Cortex of kidney (tissue), 1 donor: ENCODE measurements at places on chromosomes 3 and 15.

- no peak for DNase-seq
Measured at GRCh38 chr3:23916152-23916885, 471 bp downstream of the NKIRAS1 start.

DNA sequence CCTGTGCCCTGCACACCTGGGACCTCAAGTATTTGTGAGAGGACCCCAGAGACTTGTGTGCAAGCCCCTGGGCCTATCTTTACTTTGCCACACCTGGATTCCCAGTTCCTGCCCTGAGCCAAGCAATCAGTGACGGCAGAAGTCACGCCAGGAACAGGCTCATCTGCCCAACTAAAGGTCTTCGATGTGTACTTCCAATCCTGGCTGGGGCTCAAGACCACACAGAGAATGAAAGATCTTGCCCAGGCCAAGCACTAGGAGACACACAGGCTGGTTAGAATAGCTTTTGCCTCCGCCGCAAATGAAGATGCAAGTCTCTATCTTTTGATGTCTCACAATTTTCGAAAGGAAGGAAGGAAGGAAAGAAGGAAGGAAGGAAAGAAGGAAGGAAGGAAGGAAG, 228.8 kb downstream of the OCA2 start:
- no peak for DNase-seq

GRCh38 chr3:13558651-13559050, 9.7 kb downstream of the FBLN2 start:
- no peak for DNase-seq

- DNase-seq: no peak
Measured at GRCh38 chr3:194879991-194880939, 194.6 kb downstream of the FAM43A start.

DNA sequence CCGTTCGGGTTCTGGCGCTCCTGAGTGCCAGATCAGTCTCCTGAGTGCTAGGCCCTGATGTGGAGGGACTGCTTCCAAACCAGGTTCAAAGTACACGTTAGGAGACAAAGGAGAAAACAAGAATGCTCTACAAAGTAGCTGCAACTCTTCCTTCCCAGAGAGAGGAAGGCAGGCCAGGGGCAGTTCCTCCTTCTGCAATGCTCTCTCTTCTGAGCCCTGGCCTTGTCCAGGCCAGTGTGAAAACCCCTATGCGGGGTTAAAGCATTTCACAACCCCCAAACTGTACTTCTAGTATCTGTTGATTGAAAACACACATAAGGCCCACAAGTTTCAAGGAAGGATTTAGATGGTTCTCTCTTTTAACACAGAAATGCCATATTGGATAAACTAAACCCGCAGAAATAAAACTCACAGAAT, 9.7 kb upstream of the CALML4 start:
- DNase-seq: no peak

GRCh38 chr3:49717959-49718857, 1.3 kb downstream of the AMIGO3 start:
- DNase-seq: no peak

DNA sequence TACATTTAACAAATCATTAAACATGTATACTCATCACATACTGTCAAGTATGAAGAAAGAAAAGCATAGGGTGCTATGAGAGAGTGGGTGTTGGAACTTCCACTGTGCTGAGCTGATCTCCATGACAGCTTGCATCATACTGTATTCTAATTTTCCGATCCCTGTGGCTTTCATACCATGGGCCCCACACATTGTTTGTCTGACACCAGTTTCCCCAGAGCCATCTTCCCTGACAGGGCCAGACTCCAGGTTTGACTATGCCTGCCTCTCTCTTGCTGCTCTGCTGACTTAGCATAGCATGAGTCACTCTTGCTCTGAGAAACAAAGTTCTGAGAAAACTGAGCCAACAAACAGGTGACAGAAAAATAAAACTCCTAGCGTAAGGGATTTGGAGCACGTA, 37.0 kb upstream of the CASR start:
- DNase-seq: no peak

DNA sequence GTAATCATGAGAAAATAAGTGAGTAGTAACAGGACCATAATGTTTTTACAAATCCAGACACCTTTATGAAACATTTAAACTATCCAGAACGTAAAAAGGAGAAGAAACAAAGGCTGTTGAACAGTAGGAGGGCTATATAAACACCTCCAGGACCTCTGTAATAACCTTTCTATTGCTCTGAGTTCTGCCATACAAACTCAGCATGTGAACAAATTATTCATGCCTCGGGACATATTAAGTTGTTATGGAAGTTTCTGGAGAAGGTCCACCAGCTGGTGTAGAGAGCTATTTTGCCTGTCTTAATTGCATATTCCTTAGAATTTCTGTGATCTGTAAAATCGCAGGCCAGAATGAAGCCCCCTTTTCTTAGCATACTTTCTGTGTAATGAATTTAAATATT, 256.3 kb downstream of the UBE2E2 start:
- no peak for DNase-seq

- DNase-seq: peak; percentile 83
Measured at GRCh38 chr15:78437762-78438618, at the start of gene IREB2. IREB2 (plus strand) TSS chr15:78438216; CDS start chr15:78438338, 122 bp downstream.

DNA sequence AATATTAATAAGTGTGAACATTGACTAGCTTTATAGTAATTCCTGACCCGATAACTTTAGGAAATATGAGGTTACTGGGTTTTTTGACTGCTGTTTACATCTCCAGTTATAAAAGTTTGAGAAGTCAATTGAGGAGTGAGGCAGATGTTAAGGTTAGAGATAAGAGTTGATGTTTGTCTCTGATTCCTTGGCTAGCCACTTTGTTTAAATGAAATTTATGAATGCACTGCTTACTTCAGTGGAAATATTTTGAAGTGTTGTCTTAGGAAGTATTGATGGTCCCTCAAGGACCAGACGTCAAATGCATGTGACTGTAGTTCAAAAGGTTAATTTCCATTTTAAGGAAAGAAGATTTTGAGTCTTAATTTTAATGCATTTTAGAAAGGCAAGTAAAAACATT, 41.7 kb downstream of the MAP2K5 start:
- no peak for DNase-seq

- DNase-seq: no peak
Measured at GRCh38 chr3:11596387-11596786, 47.3 kb downstream of the VGLL4 start.

DNA sequence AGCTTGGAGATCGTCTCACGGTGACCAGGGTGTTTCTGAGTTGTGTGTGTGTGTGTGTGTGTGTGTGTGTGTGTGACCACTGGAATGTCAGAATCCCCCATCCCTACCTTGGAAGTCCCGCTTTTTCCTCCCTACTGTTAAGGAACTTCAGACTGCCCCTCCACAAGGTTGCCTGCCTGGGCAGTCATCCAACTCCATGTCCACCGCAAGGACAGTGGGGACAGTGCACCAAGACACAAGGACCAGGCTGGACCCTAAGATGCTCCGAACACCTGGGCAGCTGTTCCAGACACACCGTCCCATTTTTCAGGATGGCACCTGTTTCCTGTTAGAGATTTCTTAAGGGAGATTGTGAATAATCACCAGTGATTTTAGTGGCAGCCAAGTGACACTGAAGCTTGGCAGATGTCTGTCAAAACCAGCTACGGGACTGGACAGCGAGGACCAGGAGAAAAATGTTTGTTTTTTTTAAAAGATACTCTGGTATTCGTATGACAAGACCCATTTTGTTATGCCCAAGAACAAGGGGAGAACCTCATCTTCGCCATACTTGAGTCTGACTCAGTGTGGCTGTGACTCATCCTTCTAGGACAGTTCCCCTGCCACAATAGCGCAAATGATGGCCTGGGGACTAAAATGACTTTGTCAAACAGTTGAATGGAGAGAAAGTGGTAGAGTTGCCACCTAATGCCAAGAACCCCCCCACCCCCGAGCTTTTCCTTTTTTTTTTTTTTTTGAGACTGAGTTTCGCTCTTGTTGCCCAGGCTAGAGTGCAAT, 15.5 kb downstream of the PAQR9 start:
- DNase-seq: no peak

- no peak for DNase-seq
Measured at GRCh38 chr3:142645236-142645793, 49.1 kb downstream of the PLS1 start.

DNA sequence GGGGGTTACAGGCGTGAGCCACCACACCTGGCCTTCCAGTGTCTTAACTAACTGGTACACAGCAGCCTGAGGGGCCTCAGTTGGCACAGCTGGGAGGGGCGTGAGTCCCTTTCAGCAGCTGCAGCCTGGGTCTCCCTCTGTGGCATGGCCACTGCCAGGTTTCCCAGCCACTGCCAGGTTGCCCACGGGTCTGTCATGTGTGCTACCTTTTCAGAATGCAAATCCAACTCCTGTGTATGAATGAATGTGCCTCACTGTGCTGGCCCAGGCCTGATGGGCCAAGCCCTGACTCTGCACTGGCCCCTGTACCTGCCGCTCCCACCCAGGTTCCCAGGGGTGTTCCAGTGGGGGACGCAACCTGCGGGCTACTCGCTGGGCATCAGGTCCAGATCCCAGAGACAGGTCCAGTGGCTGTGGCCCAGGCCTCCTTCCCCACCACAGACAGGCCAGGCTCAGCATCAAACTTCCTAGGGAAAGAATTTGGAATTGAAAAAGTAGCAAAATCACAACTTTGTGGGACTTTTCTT, 26.0 kb downstream of the WHAMM start:
- DNase-seq: no peak

DNA sequence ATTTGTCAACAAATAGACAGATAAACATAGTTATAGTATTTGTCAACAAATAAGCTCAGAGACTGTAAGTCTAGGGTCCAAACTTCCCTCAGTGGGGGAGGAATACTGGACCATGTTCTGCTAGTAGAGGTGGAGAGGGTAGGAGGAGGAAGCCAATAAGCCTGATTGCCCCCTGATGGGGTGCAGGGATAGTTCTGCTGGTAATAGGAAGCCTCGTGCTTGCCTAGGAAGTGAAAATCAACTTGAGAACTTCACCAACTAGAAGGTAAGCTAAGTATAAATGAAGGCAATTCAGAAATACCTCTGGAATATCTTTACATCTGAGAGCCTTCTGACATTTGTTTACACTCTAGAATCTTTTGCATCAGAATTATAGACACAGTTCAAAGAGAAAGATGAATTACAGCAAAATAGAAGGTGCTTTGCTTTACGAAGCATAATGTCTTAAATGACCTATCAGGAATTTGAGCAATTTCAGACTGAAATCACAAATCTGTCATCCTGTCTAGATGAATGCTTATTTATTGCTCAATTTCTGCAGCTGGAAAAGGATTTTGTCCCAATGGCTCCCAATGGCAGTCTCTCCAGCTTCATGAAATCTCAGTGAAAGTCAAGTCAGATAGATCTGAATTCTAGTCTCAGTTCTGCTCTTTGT, 225.6 kb upstream of the TBC1D5 start:
- DNase-seq: no peak

DNA sequence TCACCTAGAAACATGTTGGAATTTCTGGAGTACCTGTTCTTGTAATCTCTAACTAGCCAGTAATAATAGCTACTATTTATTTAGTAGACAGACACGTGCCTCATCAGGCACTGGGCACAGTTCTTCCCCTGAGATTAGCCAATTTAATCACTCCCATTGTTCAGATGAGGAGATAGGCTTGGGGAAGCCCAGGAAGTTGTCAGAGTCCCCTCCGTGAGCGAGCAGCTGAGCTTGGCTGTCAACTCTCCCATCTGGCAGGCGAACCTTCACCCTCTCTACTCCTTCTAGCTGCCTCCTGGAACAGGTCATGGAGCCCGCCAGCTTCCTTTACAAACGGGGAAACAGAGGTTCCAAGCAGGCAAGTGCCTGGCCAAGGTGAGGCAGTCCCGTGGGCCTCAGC, 31.1 kb upstream of the FGD5 start:
- no peak for DNase-seq

DNA sequence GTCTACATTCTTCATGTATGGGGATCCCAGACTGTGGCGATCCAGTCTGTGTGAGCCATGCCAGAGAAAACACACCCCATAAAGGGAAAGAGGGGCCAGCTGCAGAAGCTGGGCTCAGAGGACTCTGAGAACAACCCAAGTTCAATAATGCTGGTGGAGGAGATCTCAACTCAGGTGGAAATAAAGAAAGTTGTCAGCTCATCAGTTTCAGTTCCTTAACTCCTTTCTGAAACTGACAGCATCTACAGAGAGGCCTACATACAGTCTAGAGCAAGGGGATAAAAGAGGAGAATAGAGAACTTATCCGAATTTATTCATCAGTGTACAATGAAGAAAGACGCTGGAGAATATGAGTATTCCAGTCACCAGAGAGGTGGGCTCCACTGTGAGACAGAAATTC, 77.0 kb downstream of the NTRK3 start:
- no peak for DNase-seq

- no peak for DNase-seq
Measured at GRCh38 chr3:125482406-125482805, 37.6 kb downstream of the SNX4 start.

DNA sequence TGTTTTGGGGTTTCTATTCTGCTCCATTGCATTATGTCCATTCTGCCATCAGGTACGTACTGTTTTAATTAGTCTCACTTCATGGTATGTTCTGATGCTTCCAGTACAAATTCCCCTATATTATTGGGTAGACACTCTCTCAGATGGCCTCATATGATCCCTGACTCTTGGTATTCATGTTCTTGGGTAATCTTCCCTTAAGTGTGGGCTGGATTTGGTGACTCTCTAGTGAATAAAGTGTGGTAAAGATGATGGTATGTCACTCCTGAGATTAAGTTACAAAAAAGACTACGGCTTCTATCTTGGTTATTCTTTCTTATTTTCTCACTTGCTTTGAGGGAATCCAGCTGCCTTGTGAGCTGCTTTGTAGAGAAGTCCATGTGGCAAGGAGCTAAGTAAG, 89.6 kb upstream of the TBC1D5 start:
- no peak for DNase-seq

- no peak for DNase-seq
Measured at GRCh38 chr15:57914350-57915055, 151.0 kb downstream of the ALDH1A2 start.

GRCh38 chr3:172181932-172182586, 142.7 kb downstream of the FNDC3B start:
- DNase-seq: no peak
